Upper lobe of left lung (tissue), 6 donors: ENCODE measurements at places on chromosomes 1 and 21. TPM values are rescaled to one million over a fixed set of nuclear protein-coding genes. Genes with fewer than 3 reads are reported as not detected.

DNA sequence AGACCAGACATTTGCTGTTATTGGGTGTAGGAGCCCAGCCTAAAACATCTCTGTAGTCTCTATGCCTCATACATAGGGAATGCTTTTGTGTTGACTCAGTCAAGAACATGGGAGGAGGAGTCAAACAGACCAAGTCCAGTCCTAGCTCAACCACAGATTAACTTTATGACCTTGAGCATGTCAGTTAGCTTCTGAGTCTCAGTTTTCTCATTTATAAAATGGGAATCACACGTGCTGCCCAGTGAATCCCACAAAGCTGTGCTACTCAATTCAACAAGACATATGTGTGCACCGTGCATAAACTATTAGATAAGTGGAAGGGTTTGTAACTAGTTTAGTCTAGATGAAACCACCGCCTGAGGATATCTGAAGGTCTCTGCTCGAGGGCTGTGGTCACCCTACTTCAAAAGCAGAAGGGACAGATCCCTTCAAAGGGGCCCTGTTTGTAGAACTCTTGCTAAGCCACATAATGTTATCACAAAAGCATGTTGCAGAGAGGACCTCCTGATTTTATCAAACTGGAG lies 109.5 kb upstream of the NFIA start:
- H3K4me3 ChIP-seq: no peak overlapping the region
- H3K4me1 ChIP-seq: no peaks in the 10 kb centered on the region
- H3K27ac ChIP-seq: no peak overlapping the region
- no peaks in the 10 kb centered on the region for H3K27me3 ChIP-seq

The KRTCAP2 gene
- 47.1 TPM for total RNA-seq

The ECM1 gene
- 2.2 TPM for total RNA-seq

DNA sequence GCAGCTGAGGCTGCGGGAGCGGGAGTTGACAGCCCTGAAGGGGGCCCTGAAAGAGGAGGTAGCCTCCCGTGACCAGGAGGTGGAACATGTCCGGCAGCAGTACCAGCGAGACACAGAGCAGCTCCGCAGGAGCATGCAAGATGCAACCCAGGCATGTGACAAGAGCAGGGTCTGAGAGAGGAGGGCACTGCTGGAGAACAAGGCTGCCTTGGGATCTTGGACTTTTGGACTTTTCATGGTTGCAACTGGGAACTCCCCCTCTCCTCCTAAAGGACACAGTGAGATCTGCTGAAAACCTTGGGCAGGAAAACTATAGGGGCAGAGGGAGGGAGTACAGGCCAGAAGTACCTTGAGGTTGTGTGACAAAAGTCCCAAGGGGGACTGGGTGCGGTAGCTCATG lies 13.5 kb downstream of the CGN start:
- no peak overlapping the region for H3K4me3 ChIP-seq
- H3K36me3 ChIP-seq: peaks cover 10% of the 10 kb centered on the region
- H3K27ac ChIP-seq: no peak overlapping the region
- H3K27me3 ChIP-seq: no peaks in the 10 kb centered on the region

DNA sequence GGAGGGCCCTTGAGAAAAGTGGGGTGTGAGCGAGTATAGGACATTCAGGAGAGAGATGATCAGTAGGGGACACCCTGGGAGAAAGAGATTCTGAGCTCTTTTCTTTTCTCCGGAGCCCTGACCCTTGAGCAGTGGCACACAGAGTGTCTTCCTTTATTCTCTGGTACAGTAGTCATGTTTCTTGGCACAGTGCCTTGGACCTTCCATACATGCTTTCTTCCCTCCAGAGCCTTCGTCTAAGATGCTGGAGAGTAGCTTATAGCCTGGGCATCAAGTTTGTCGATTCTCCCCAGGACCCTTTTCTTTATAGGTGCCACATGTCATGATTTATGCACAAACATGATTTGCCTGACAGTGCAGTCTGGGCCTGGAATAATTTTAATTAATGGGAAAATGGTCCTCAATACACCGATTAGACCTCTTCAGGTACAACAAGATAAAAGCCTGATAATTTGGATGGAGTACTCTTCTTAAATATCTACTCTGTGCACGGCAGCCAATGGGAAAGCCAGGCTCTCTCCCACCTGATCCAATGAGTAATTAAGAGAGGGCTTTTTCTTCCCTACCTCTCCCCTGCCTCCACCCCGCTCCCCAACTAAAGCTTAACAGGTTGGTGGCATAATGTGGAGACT lies at the start of gene TBX19:
Gene TBX19, plus strand, starts transcription at position 582 of the 632 bp plus-strand sequence. CDS start 214 bp downstream, outside the sequence.
- no peak within 1 kb of the TSS for H3K27ac ChIP-seq
- no peak for DNase-seq
- no peaks in the 10 kb centered on the region for H3K4me1 ChIP-seq
- H3K4me3 ChIP-seq: no peak within 1 kb of the TSS
- H3K36me3 ChIP-seq: no peaks in the 10 kb centered on the region
- H3K27me3 ChIP-seq: no peaks in the 10 kb centered on the region

DNA sequence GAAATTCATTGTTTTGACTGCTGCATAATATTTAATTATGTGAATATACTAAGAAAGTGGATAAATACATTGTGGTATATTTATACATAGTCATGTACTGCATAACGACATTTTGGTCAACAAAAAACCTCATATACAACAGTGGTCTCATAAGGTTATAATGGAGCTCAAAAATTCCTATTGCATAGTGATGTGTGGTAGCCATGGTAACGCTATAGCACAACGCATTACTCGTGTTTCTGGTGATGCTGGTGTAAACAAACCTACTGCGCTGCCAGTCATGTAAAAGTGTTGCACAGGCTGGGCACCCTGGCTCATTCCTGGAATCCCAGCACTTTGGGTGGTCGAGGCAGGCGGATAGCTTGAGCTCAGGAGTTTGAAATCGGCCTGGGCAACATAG lies 52.6 kb upstream of the NHLH2 start:
- no peak for DNase-seq
- H3K36me3 ChIP-seq: no peaks in the 10 kb centered on the region
- no peaks in the 10 kb centered on the region for H3K4me1 ChIP-seq
- H3K27ac ChIP-seq: no peak overlapping the region
- H3K27me3 ChIP-seq: no peaks in the 10 kb centered on the region

The CHAF1B gene
- 1.8 TPM for total RNA-seq

DNA sequence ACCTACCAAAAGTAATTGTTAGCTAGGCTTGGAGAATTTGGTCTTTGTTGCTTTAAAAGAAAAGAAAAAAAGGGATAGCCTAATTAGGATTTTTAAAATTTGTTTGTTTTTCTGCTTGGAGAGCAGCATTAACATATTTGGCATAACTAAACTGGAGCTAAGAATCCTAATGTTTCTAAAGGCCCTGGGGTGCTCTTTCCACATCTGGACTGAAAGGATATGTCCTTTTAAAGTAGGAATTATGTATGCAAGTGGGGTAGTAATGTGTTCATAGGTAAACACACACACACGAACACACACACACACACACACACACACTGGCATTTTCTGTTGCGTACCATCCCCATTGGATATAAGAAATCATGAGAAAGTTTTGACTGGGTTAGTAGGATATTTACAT lies 113.9 kb downstream of the KCTD3 start:
- DNase-seq: no peak
- no peaks in the 10 kb centered on the region for H3K4me1 ChIP-seq
- H3K36me3 ChIP-seq: no peaks in the 10 kb centered on the region
- no peaks in the 10 kb centered on the region for H3K27me3 ChIP-seq
- no peak overlapping the region for H3K4me3 ChIP-seq
- no peak overlapping the region for H3K27ac ChIP-seq

DNA sequence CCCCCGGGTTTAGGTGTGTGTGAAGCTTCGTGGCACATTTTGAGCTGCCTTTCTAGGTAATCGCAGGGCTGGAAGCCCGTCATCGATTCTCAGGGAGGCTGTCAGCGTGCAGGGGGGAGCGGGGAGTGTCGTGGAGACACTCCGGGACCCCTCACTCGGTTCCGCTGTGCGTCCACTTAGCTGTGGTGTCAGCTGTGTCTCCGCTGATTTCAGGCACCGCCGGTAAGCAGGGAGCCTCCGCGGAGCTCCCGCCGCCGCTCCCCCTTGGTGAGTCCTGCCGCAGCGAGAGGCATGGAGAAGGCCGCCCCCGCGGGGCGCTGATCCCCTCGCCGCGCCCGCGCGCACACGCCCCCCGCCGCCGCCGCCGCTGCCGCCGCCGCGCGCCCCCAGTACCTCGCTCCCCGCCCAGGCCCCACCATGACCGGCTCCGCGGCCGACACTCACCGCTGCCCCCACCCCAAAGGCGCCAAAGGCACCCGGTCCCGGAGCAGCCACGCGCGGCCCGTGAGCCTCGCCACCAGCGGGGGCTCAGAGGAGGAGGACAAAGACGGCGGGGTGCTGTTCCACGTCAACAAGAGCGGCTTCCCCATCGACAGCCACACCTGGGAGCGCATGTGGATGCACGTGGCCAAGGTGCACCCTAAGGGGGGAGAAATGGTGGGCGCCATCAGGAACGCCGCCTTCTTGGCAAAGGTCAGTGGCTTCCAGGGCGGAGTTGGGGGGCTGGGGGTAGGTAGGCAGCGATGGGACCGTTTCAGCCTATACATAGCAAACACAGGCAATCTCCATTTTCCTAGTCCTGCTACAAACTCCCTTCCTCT lies 995 bp downstream of the VASH2 start:
- no peak overlapping the region for H3K27ac ChIP-seq
- H3K4me3 ChIP-seq: peak overlapping the region; percentile 61
- no peaks in the 10 kb centered on the region for H3K27me3 ChIP-seq
- peaks cover 22% of the 10 kb centered on the region for H3K4me1 ChIP-seq
- no peaks in the 10 kb centered on the region for H3K36me3 ChIP-seq

GRCh38 chr1:178682429-178682828 lies 42.6 kb upstream of the RALGPS2 start:
- H3K27ac ChIP-seq: no peak overlapping the region
- H3K36me3 ChIP-seq: no peaks in the 10 kb centered on the region
- no peaks in the 10 kb centered on the region for H3K4me1 ChIP-seq
- H3K27me3 ChIP-seq: no peaks in the 10 kb centered on the region
- H3K4me3 ChIP-seq: no peak overlapping the region

DNA sequence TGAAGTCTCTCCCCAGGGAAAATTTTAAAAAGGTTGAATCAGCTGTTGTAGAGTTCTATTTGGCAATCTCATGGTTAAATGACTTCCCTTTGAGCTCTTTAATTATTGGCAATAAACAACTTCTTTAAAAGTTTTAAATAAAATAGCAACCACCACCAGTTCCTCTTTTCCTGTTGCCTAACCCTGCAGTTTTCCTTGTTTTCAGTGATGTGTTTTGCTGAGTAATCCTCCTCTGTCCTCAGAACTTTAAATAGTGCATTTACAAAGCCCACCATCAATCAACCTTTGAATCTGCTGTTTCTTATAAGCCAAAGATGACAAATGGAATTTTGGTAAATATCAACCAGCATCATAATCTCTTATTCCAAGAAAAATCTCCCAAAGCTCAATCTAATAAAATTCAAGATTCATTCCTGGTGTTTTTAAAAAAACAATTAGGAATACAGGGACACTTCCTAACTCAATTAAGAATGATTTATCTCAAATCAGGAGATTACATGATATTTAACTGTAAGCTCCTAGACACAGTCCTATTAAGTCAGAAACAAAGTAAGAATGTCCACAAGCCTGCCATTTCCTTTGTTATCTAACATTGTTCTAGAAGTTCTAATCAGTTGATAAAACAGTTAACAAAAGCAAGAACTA lies 14.8 kb downstream of the AVPR1B start:
- no peaks in the 10 kb centered on the region for H3K4me1 ChIP-seq
- no peaks in the 10 kb centered on the region for H3K36me3 ChIP-seq
- no peak overlapping the region for H3K27ac ChIP-seq
- no peak overlapping the region for H3K4me3 ChIP-seq
- no peaks in the 10 kb centered on the region for H3K27me3 ChIP-seq

The OR2L3 gene
- not detected for total RNA-seq
